Umbilical cord (tissue), 2 donors: ENCODE measurements at places on chromosomes 4 and X. TPM values are rescaled to one million over a fixed set of nuclear protein-coding genes. Genes with fewer than 3 reads are reported as not detected.
A peak's percentile ranks its signal among the peaks of the same experiment; 100 is the strongest.

The SPIN2A gene
- 0.24 TPM for total RNA-seq

DNA sequence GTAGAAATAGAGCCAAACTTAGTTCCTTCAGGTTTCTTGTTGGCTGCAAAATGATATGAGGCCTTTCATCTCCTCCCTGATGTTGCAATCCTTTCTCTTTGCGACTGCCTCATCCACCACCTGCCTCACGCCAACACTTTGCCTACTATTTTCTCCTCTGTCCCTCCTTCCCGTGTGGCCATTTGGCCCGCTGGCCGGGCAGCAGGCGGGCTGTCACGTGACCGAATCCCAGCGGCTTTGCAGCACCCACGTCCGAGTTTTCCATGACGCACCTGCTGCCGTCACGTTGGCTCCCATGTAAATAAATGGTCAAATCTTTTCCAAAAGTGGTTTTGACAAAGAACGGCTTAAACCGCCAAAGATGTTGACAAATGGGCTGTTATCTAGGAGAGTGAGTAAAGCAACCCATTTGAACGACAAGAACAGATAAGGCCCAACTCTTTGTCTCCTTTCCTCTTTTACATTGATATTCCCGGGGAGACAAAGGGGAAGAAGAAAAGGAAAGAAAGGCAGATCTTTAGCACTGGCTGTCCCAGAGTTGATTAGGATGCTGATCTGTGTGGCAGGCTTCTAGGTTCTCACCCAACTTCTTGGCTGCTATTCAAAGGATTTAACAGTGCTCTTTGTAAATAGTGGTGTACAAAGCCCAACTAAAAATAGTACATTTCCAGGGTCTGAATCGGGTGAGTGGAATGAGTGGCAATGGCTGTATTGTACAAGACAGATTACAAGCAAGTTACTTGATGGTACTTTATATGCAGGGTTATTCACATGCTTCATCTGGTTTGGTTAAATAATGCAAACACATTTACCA is 174.2 kb upstream of the JADE1 start:
- no peak for DNase-seq

GRCh38 chr4:56183344-56183959 is 203.8 kb downstream of the AASDH start:
- DNase-seq: no peak

GRCh38 chrX:52574416-52575275 is 57.8 kb upstream of the XAGE1B start:
- DNase-seq: peak; percentile 62
